Midbrain (tissue), 1 donor: ENCODE measurements at places on chromosomes 4 and X.

DNA sequence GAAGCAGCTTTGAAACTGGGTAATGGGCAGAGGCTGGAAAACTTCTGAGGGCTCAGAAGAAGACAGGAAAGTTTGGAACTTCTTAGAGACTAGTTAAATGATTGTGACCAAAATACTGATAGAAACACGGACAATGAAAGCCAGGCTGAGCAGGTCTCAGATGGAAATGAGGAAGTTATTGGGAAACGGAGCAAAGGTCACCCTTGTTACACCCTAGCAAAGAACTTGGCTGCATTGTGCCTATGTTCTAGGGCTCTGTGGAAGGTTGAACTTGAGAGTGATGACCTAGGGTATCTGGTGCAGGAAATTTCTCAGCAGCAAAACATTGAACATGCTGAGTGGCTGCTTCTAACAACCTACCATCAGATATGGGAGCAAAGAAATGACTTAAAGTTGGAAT is 50.8 kb upstream of the FBXW7 start:
- no peak for DNase-seq

- no peak for DNase-seq
Measured at GRCh38 chr4:86414686-86415085, 54.8 kb upstream of the MAPK10 start.

- no peak for DNase-seq
Measured at GRCh38 chr4:102774254-102774653, 13.5 kb upstream of the MANBA start.

DNA sequence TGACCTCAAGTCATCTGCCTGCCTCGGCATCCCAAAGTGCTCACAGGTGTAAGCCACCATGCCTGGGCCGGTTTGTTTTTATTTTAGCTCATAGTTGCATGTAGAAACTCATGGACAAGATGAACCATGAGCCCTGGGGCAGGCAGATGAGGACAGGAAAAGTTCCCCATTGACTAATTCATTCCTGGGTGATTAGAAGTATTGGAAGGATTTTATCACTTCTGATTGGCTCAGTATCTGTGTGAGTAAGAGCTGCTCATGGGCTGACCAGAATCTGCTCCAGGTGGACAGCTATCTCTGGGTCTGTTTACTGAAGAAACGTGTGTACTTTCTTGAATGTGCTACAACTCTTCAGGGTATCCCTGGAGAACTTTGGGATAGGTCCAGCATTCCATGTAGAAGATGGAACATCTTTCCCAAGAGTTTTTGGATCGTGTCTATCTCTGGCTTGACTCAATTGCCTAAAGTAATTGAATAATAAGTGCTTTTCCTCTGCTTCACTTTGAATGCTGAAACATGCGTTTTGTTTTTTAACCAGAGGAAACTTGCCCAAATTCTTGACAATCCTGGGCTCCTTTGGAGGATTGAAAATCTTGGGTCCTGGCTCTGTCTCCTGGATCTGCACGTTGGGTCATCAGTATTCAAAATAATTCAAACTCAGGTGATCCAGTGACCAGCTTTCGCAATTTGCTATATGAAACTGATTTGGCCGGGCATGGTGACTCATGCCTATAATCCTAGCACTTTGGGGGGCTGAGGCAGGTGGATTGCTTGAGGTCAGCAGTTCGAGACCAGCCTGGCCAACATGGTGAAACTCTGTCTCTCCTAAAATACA is 88.6 kb upstream of the DHRSX start:
- no peak for DNase-seq

- no peak for DNase-seq
Measured at GRCh38 chr4:168664242-168664891, 167.5 kb downstream of the PALLD start.

DNA sequence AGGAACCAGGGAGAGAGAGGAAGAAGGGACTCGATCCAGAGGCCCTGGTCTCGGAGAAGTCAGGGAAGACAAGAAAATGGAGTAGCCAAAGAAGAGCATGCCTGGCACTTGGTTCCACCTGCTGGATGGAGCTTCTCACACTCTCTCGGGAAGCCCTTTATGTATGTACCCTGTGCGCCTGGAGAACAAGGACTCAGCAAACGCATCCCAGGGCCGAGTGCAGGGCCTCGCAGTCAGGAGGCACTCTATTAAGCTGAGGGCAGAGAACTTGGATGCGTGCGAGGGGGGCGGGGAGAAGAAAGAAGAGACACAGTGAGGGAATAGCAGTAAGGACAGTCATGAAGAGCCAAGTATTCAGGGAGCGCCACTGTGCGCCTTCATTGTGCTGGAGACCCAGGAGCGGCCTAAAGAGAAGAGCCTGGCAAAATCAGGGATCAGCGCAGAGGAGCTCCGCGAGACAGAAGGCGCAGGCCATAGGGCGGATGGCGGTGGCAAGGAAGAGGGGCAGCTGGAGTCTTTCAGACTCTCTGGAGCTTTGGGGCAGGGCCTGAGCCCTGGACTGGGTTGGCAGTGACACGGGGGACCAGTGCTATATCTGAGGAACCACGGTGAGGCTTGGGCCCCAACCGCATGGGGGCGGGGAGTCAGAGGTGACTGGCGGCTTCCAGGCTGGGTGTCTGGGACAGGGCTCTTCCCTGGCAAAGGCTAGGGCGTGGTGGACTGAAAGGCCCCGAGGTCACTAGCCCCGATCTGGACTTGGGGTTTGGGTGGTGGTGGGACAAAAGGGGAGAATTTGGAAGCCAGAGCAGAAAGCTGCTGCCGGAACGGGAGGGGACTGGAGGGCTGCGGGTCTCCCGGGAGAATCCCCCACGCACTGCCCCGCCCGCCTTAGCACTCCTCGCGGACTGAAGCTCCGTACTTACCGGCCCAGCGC is 1.9 kb upstream of the SEPTIN6 start:
- DNase-seq, result no peak

DNA sequence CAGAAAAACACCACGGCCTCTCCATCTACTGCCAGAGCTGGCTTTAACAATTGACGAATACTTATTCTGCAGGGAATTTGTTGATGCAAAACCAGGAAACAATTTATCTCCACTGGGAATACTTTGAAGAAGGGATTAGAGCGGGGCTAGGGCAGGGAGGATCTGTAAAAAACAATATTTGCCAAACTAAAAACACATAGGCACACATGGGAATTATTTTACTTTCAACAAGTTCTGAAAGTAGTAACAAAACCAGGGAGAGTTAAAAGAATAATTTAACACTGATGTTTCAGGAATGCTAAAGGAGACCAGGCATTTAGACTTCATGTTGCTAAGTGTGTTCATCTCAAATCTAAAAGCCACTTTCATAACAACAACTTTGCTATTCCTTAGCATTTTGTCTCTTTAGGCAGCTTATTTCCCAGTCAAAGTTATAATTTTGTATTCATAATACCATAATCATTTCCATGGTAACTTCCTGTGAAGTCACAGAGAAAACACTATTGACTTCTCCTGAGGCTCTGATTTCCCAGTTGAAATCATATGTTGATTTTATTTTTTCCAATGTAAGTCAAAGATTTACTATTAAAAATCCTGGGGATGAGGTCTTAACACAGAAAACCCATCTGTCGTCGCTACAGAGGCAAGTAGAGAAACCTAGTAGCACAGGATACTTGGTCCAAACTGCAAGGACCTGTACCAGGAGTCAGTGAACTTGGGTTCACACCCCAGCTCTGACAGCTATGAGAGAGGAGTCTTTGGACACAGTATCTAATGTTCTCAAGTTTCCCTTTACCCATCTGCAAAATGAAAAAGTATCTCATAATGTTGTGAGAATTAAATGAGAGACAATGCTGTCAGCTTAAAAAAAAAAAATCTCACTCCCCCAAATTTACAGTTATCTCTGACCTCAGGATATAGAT is 69.3 kb downstream of the SH3RF1 start:
- no peak for DNase-seq

DNA sequence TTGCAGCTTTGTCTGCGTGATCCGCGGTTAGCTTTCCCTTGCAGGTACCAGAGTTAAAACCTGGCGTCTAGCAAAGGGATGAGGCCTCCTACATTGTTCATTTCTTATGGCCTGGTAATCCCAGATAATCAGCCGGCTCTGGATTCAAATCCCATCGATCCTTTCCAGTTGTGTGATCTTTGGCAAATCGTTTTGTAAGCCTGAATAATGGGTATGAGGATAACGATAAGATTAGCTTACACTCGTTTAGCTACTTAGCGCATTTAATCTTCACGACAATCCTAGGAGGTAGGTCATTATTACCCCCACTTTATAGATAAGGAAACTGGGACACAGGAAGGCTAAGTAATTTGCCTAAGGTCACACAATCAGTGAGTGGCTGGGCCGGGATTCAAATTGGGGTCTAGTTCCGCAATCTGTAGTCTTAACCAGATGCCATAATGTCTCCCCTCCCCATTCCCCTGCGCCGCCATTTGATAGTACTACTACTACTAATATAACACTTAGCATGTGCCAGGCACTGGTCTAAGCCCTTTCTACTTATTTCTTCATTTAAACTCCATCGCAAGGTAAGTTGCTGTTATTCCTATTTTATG is 1.7 kb upstream of the UBA1 start:
- no peak for DNase-seq

- DNase-seq, result no peak
Measured at GRCh38 chrX:56802428-56802827, 73.4 kb downstream of the NBDY start.

DNA sequence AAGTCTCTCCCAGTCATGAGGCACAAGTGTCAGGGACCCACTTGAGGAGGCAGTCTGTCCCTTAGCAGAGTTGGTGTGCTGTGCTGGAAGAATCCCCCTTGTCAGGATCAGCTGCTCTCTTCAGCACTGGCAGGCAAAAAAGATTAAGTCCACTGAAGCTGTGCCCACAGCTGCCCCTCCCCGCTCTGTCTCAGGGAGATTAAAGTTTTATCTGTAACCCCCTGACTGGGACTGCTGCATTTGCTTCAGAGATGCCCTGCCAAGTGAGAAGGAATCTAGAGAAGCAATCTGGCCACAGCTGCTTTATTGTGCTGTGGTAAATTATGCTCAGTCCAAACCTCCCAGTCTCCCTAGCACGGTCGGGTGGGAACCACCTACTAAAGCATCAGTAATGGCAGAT is 37.4 kb upstream of the HEPH start:
- DNase-seq, result no peak

- no peak for DNase-seq
Measured at GRCh38 chrX:28638775-28639174, 51.5 kb downstream of the IL1RAPL1 start.

DNA sequence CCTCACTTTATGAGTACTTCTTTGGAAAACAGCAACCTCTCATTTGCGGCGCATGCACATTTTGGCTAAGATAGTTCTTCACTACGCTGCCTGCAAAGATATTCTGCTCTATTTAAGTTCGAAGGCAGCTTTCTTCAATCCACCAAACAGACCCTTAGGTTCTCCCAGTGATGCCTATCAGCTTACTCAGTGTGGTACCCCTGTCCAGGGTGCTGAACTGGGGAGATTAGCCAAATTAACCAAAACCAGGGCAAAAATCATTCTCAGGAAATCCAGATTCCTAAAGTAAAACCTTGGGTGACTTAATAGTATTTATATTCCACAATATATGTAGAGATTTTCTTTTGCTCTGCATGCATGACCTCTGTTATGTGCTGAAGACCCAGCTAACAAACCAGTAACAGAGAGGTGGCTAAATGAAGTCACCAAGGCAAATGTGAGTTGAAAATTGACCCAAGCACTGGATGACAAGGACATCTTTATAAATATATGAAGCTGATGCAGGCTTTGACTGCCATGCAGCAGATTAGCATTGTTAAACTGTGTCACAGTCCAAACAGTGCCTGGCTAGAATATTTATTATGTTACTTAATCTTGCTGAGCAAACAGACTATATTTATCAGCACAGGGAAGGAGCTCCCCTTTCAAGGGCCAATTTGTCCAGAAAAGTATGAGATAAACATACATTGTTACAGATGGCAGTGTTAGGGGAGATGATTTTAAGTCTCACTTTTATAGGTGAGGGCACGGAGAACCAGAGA is 418.2 kb downstream of the STIM2 start:
- no peak for DNase-seq

- no peak for DNase-seq
Measured at GRCh38 chrX:1430451-1430850, 22.3 kb downstream of the ASMTL start.

DNA sequence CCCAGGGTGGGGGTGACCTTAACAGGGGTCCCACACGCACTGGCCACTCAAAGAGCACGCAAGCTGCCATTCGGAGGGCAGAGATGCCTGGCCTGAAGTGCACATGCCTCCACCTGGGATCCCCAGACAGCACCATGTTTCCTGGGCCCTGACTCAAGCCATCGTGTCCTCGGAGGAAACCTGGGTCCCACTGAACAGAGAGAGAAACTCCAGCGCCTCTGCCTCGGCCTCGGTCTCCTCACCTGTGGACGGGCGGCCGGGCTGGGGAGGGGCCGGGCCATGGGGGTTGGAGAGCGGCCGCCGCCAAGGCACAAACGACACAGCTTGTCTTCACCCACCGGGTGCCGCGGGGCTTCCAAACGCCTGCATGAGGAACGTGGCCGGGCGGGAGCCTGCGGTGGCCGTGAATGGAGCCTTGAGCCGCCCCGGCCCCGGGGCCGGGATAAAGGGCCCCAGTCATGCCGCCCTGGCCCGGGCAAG is 30.0 kb upstream of the FGFR3 start:
- no peak for DNase-seq

GRCh38 chrX:39258331-39258730 is 457.1 kb downstream of the MID1IP1 start:
- no peak for DNase-seq

DNA sequence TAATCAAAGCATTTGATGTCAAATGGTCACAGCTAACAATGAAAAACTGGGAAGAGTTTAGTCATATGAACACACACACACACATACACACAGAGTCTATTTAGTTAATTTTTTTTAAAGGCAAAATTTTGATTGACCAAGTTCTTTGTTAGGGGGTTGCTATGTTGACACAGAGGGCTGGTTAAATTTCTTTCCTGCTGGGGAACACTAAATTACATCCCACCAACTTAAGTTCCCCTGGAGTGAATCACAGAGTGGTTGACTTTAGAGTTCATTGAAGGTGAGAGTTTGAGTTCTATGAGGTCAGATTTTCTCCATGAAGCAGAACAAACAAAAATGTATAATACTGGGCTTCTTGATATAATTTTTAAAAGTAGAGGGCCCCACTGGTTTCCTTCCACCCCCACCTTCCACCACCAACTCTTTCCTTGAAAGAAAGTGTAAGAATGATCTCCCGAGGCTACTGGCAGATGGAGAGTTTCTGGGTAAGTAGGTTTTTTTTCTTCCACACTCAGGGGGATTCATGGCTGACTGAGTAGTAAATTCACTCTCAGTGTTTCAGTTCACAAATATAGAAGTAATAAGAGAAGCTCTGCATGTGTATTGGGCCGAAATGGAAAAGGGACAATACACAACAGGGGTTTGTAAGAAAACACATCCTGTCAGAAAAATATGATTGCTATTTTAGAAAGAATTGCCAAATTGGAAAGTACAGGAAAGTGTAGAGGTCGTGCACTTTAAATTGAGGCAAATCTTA is 917.0 kb upstream of the LCORL start:
- DNase-seq, result no peak

GRCh38 chrX:150543230-150544155 is 24.9 kb upstream of the MTM1 start:
- DNase-seq, result no peak

- no peak for DNase-seq
Measured at GRCh38 chrX:9233141-9233540, 199.2 kb upstream of the FAM9B start.
